SJSA1 (cell line): ENCODE measurements at places on chromosomes 6 and 20. TPM values are rescaled to one million over a fixed set of nuclear protein-coding genes. Genes with fewer than 3 reads are reported as not detected.

Gene RRAGD
- not detected in 2 replicates for total RNA-seq

Gene SNAI1
- total RNA-seq, result 11.4 and 24.2 TPM in 2 replicates

Gene MLN
- not detected in 2 replicates for total RNA-seq

DNA sequence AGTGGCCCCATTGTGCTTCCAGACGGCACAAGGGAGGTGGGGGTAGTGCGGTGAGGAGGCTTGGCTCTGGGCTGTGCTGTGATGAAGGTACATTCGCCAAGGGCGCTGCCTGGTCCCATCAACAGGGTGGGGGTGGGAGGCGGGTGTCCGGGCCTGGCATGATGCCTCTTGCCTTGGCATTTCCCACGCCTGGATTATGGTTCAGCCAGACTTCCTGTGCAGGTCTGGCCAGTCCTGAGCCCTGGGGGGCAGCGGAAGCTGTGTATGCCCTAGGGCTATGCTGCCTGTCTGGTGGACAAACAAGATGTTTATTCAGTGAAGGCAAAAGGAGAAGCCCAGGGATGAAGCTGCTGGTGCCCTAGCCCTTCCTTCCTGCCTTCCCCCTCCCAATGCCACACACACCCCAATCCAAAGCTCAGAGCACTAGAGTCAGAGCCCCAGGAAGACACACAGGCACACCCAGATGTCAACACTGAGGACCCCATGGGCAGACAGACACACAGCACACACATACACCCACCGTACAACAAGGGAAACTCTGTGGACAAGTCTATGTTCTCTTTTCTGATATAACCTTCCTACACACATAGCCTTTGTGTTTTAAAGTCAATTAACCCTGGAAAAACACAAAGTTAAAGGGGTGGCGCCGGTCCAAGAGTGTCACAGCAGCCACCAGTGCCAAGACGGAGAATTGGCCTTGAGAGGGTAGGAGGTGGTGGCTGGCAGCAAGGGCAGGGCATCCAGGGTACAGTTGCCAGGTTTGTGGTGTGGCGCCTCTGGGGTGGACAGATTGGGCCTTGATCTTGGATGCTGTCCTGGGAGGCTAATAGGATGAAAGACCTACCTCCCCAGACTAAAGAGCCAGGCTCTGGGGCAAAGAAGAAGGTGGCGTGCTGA lies 54.7 kb upstream of the SAYSD1 start:
- no peak overlapping the region for H3K4me3 ChIP-seq
- no peaks in the 10 kb centered on the region for H3K4me1 ChIP-seq
- H3K27ac ChIP-seq, result no peak overlapping the region
- H3K36me3 ChIP-seq, result no peaks in the 10 kb centered on the region
- no peak for DNase-seq

- H3K27ac ChIP-seq, result no peak overlapping the region
- no peak for DNase-seq
- no peaks in the 10 kb centered on the region for H3K4me1 ChIP-seq
- no peak overlapping the region for H3K4me3 ChIP-seq
- no peaks in the 10 kb centered on the region for H3K27me3 ChIP-seq
These were observed 1.3 kb downstream of the C20orf203 start for GRCh38 chr20:32672394-32672981.

DNA sequence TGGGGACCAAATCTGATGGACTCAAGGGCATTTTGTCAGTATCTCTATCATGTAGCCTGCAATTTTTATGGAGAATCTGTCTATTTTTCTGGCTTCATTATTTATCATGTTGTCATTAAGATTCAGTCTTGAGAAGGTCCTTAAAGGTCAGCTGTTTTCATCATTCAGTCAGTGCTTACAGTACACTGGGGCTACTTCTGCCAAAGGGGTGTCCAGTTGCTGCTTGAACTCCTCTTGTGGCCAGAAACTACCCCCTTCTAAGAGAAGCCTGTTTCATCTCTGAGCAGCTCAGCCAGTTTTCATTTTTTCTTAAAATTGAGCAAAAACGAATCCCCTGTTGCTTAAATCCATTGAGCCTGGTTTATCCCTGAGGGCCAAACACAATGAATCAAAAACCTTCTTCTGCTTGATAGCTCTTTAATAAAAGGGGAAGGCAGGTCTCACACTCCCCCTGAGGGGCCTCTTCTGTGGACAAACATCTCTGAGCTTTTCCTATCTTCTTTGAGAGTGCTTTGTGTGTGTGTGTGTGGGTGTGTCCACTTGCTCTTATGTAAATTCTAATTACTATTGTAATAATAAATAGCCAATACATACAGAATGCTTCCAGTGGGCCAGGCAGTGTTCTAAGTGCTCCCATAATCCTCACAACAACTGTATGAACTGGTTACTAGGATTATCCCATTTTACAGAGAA lies 172.2 kb downstream of the PLCB1 start:
- no peak overlapping the region for H3K4me3 ChIP-seq
- no peak for DNase-seq
- no peak overlapping the region for H3K27ac ChIP-seq
- no peaks in the 10 kb centered on the region for H3K4me1 ChIP-seq
- no peaks in the 10 kb centered on the region for H3K36me3 ChIP-seq

DNA sequence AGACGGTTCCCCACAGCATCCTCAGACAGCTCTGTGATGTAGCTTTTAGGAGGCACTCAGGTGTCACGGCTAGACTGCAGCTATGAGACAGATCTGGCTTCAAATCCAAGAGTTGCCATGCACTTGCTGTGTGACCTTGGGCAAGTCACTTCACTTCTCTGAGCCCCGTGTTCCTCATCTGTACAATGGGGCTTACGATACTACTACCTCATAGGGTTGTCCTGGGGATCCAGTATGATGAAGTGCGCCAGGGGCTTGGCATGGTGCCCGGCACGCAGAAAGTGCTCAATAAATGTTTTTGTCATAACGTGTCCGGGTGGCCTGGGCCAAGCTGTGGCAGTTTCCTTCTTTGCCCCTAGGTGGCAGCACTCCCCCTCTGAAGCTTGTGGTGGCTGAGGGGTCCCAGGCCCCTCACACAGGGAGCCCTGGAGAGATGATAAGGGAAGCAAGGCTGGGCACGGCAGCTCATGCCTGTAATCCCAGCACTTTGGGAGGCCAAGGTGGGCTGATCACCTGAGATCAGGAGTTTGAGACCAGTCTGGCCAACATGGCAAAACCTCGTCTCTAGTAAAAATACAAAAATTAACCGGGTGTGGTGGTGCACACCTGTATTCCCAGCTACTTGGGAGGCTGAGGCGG lies 19.1 kb upstream of the CHMP4B start:
- H3K27me3 ChIP-seq, result no peaks in the 10 kb centered on the region
- peaks cover 14% of the 10 kb centered on the region for H3K4me1 ChIP-seq
- H3K36me3 ChIP-seq, result no peaks in the 10 kb centered on the region
- H3K4me3 ChIP-seq, result no peak overlapping the region
- DNase-seq, result peak; percentile 54
- no peak overlapping the region for H3K27ac ChIP-seq

DNA sequence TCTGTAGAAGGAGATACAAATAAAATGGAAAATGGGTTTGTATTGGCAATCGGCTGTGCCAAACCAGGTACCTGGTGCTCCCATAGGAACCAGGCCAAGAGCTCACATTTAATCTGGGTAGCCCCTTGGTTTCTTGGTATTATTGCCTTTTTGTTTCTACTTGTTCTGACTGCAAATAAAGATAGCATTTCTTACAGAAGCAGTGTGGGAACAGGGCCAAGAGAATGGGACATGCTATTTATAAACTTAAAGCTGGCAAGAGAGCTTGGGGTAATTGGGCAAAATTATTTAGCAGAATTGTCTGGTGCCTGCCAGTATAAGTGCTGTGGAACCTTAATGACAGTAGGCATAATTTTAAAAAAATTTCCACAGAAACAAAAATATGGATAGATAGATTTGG lies 113.5 kb upstream of the GLP1R start:
- DNase-seq, result no peak
- no peak overlapping the region for H3K4me3 ChIP-seq
- no peaks in the 10 kb centered on the region for H3K36me3 ChIP-seq

DNA sequence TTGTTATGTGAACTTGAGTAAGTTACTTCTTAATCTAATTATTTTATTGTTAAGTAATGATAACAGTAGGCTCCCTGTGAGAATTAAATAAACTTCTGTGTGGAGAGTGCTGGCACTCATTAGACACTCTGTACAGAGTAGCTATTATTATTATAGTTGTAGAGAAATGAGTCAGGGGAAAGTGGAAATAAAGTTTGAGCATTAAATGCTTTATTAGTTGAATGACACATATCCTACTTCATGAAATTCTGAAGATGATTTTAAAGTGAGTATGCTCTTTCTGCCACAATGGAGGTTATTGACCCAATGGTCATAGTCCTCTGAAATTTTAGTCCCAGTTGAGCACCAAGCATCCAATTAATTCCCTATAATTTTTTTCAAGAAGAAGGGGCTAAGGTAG lies 5.9 kb downstream of the ECI2 start:
- no peaks in the 10 kb centered on the region for H3K27me3 ChIP-seq
- H3K27ac ChIP-seq, result no peak overlapping the region
- H3K4me3 ChIP-seq, result no peak overlapping the region
- peaks cover 38% of the 10 kb centered on the region for H3K4me1 ChIP-seq

- H3K27ac ChIP-seq, result no peak overlapping the region
- H3K4me3 ChIP-seq, result no peak overlapping the region
- no peaks in the 10 kb centered on the region for H3K27me3 ChIP-seq
- H3K36me3 ChIP-seq, result no peaks in the 10 kb centered on the region
These were observed 119.7 kb upstream of the ZNF184 start for GRCh38 chr6:27592481-27593199.

- H3K36me3 ChIP-seq, result peaks cover 16% of the 10 kb centered on the region
- no peaks in the 10 kb centered on the region for H3K27me3 ChIP-seq
- no peak overlapping the region for H3K4me3 ChIP-seq
- DNase-seq, result no peak
These were observed 34.4 kb upstream of the MRPS10 start for GRCh38 chr6:42251911-42252637.

DNA sequence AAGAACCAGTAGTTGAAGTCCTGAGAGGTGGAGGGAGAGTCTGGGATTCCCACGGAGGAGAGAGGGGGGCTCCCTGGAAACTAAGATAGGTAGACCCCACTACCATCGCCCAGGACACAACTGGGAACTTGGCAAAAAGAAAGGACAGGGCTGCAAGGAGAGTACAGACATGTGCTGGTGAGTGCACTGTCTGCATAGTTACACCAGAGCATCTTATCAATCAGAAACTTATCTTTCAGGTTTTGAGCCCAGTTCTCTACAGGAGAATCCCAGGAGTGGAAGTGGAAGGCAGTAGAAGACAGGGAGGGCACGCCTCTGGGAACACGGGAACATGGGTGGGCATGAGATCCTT lies 12.2 kb downstream of the NFKBIL1 start:
- no peak overlapping the region for H3K4me3 ChIP-seq
- H3K36me3 ChIP-seq, result peaks cover 37% of the 10 kb centered on the region
- H3K27me3 ChIP-seq, result no peaks in the 10 kb centered on the region
- H3K4me1 ChIP-seq, result peaks cover 39% of the 10 kb centered on the region
- peak overlapping the region; percentile 77 for H3K27ac ChIP-seq
- no peak for DNase-seq

- no peak overlapping the region for H3K4me3 ChIP-seq
- peaks cover 10% of the 10 kb centered on the region for H3K4me1 ChIP-seq
These were observed 4.4 kb downstream of the TUBB1 start for GRCh38 chr20:59023616-59024015.

DNA sequence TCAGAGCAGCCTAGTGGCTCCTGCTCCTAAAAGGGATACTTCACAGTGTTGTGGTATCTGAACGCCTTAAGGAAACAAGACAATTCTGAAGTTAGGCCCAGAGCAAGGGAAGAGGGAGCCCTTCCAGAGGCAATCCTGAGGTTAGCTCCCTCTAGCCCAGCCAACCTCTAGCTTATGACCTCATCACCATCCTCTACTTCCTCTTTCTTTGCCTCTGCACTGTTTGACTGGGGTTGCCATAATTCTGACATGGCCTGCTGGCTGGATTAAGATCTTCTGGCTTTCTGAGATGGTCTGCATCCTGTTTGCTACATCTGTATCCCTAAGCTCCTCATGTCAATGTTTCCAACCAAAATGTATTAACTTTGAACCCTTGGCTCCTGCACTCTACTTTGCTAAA lies 23.3 kb upstream of the BMP2 start:
- no peak for DNase-seq
- H3K4me1 ChIP-seq, result no peaks in the 10 kb centered on the region
- H3K27ac ChIP-seq, result no peak overlapping the region

DNA sequence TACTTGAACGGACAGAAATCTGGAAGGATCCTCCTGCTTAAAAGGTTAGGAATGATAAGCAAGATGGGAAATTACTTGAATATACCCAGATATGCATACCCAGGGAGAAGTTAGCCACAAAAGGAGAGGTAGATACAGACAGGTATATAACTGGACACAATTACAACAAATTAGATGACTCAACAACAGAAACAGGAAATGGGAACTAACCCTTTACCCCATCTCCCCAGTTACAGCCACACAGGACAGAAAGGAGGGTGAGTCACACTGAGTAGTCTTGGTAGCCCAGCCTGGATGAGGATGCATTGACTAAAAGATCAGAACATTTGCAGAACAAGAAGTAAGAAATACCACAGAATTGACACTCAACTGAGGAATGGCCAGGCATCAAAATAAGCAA lies 61.2 kb downstream of the C6orf52 start:
- no peak overlapping the region for H3K4me3 ChIP-seq
- no peaks in the 10 kb centered on the region for H3K27me3 ChIP-seq
- peak; percentile 84 for DNase-seq
- peak overlapping the region; percentile 66 for H3K27ac ChIP-seq
- H3K4me1 ChIP-seq, result peaks cover 15% of the 10 kb centered on the region
- H3K36me3 ChIP-seq, result no peaks in the 10 kb centered on the region

- peaks cover 50% of the 10 kb centered on the region for H3K4me1 ChIP-seq
- DNase-seq, result peak; percentile 82
- no peak overlapping the region for H3K4me3 ChIP-seq
- H3K27me3 ChIP-seq, result no peaks in the 10 kb centered on the region
- H3K27ac ChIP-seq, result no peak overlapping the region
These were observed 10.5 kb upstream of the KIAA1755 start for GRCh38 chr20:38270869-38271605.

- no peak overlapping the region for H3K4me3 ChIP-seq
- DNase-seq, result no peak
- no peak overlapping the region for H3K27ac ChIP-seq
- H3K27me3 ChIP-seq, result no peaks in the 10 kb centered on the region
- H3K4me1 ChIP-seq, result peaks cover 13% of the 10 kb centered on the region
- no peaks in the 10 kb centered on the region for H3K36me3 ChIP-seq
These were observed 259.6 kb downstream of the FOXC1 start for GRCh38 chr6:1869308-1869707.
